ENCODE measurements at places on chromosomes 2 and 18. TPM values are rescaled to one million over a fixed set of nuclear protein-coding genes. Genes with fewer than 3 reads are reported as not detected.

The TNFAIP6 gene
- not detected for total RNA-seq

The UGT1A9 gene
- total RNA-seq, result not detected

The CD8B2 gene
- not detected for total RNA-seq

The TRIM43 gene
- total RNA-seq, result not detected

The SCLY gene
- total RNA-seq, result 11.1 TPM

The EML6 gene
- 0.65 TPM for total RNA-seq

The ARHGAP28 gene
- 25.6 TPM for total RNA-seq

The PLEKHA3 gene
- total RNA-seq, result 10.5 TPM

The LBH gene
- total RNA-seq, result 23.0 TPM
